ENCODE measurements at places on chromosomes 12 and 14. TPM values are rescaled to one million over a fixed set of nuclear protein-coding genes. Genes with fewer than 3 reads are reported as not detected.

DNA sequence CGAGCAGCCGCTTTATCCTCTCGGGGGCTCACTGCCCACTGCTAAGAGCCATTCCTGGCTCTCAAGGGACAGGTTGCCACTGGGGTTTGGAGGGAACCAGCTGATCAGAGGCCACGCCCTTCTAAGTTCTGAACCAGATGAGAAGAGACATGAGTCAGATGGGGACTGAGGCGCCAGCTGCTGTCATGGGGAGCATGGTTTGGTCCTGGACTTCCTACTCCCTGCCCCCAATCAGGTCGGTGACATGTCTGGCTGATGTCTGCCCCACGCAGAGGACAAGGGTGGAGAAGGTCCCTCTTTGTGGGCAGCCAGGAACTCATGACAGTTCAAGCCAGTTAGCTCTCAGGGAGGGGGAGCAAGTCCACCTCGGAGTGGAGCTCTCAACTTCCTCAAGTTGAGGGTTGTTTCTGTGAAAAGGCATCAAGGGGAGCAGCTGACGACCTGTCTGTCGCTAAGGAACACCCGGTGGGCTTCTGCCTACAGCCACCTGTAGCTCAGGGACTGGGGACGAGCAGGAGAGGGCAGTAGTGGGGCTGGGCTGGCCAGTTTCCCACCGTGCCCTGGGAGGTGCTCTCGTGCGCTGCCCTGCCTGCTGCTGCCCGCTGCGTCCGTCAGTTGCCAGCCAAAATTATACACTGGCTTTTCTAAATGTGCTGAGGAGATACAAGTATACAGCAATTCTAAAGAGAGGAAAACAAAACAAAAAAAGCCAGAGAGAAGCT lies 20.5 kb downstream of the PSMC1 start:
- H3K27ac ChIP-seq = no peak overlapping the region
- DNase-seq = peak; percentile 13
- H3K36me3 ChIP-seq = peaks cover 29% of the 10 kb centered on the region
- no peaks in the 10 kb centered on the region for H3K27me3 ChIP-seq

MMP19 gene
- 8.6 TPM for total RNA-seq

- H3K27ac ChIP-seq = no peak overlapping the region
- H3K4me1 ChIP-seq = no peaks in the 10 kb centered on the region
- H3K4me3 ChIP-seq = no peak overlapping the region
- H3K27me3 ChIP-seq = no peaks in the 10 kb centered on the region
Measured at GRCh38 chr12:109435428-109436187, 41.5 kb downstream of the KCTD10 start.

- H3K4me1 ChIP-seq = no peaks in the 10 kb centered on the region
- no peak overlapping the region for H3K4me3 ChIP-seq
- DNase-seq = no peak
- H3K27ac ChIP-seq = no peak overlapping the region
Measured at GRCh38 chr12:83150465-83151189, 463.9 kb downstream of the TMTC2 start.

GRCh38 chr14:59871166-59871495 lies 555 bp upstream of the RTN1 start:
- DNase-seq = no peak
- peaks cover 24% of the 10 kb centered on the region for H3K27me3 ChIP-seq
- peak overlapping the region; percentile 69 for H3K4me3 ChIP-seq

NOVA1 gene
- total RNA-seq = 0.90 TPM

DEPDC4 gene
- total RNA-seq = 0.72 TPM

FOXN4 gene
- not detected for total RNA-seq

GRCh38 chr12:87425942-87426554 lies 603.2 kb downstream of the C12orf50 start:
- peak; percentile 17 for DNase-seq
- H3K27me3 ChIP-seq = no peaks in the 10 kb centered on the region
- no peak overlapping the region for H3K4me3 ChIP-seq
- H3K36me3 ChIP-seq = no peaks in the 10 kb centered on the region
- no peak overlapping the region for H3K27ac ChIP-seq

SLCO1A2 gene
- total RNA-seq = not detected

COX6A1 gene
- total RNA-seq = 396 TPM

TAS2R20 gene
- total RNA-seq = 3.9 TPM

DNA sequence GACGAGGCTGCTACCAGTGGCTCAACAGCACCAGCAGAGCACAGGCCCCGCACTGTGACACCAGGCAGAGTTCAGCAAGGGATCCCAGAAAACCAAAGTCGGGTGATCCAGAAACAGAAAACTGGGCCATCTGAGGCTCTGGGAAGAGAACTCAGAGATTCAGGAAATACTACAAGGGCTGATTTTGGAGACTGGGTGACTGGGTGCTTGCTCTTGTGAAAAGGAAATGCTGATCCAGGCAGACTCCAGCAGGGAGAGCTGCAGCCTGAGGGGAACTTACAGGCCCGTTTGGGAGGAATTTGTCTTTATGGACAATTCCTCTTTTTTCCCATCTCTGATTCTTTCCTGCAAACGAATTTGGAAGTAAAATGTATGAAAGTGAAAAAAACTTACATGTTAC lies 28.2 kb downstream of the FOXN3 start:
- H3K27ac ChIP-seq = no peak overlapping the region
- H3K27me3 ChIP-seq = no peaks in the 10 kb centered on the region
- peak; percentile 43 for DNase-seq
- peaks cover 5% of the 10 kb centered on the region for H3K4me1 ChIP-seq
- H3K36me3 ChIP-seq = peaks cover 2% of the 10 kb centered on the region

DNA sequence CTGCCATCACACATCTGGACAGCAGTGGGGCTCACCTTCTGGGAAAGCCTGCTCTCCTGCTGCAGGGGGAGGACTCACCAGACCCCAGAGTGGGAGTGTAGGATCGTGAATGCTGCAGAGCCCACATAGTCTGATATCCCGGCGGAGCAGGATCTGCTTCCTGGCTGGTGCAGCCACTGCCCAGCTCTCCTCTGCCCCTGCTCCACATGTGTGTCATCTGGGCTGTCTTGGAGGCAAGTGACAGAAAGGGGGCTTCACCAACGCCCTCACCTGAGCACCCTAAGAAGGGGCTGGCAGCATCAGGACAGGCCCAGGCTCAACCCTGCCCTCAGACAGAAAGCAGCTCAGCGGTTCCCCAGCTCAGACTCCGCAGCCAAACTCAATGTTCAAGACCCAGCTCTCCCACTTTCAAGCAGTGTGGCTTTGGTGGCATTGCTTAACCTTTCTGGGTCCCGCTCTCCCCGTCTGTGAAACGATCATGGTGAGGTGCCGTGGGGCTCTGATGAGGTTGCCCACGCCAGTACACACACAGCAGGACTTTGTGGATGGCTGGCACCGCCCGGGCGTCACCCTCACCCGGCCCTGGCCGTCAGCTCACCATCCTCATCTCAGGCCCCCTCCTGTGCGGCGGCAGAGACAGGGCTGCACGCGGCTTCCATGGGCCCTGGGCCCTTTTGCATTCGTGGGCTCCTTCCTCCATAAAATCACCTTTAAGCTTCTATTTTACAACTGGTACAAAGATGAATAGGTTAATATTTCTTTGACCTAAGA lies 91.0 kb upstream of the SFSWAP start:
- H3K4me1 ChIP-seq = no peaks in the 10 kb centered on the region
- no peaks in the 10 kb centered on the region for H3K36me3 ChIP-seq
- no peak for DNase-seq
- H3K27me3 ChIP-seq = no peaks in the 10 kb centered on the region
- H3K4me3 ChIP-seq = no peak overlapping the region

GRCh38 chr14:63011623-63012022 lies 33.6 kb downstream of the KCNH5 start:
- DNase-seq = peak; percentile 6
- no peaks in the 10 kb centered on the region for H3K4me1 ChIP-seq
- H3K4me3 ChIP-seq = no peak overlapping the region
- H3K36me3 ChIP-seq = no peaks in the 10 kb centered on the region

DNA sequence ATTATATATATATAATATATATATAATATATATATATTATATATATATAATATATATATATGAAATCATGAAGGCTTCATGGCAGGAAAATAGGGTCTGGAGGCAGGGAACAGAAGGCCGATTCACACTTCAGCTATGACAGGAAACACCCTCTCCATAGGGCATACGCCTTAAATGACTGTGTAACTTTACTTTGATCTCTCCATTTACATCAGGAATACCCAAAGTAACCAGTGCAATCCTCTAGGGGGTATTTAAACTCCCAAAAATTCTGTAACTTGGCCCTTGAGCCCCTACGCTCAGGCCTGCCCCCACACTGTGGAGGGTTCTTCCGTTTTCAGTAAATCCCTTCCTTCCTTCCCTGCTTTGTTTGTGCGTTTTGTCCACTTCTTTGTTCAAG lies 40.4 kb upstream of the PPP2R5C start:
- H3K36me3 ChIP-seq = no peaks in the 10 kb centered on the region
- no peak overlapping the region for H3K4me3 ChIP-seq
- peaks cover 6% of the 10 kb centered on the region for H3K27me3 ChIP-seq
- DNase-seq = no peak
- H3K27ac ChIP-seq = no peak overlapping the region

CPSF6 gene
- 13.9 TPM for total RNA-seq

PTMS gene
- total RNA-seq = 17.2 TPM

CKAP4 gene
- total RNA-seq = 113 TPM

TPPP2 gene
- not detected for total RNA-seq

GRCh38 chr12:84183576-84183975 lies 729.0 kb downstream of the SLC6A15 start:
- no peak for DNase-seq
- H3K4me3 ChIP-seq = no peak overlapping the region
- H3K27ac ChIP-seq = no peak overlapping the region
- no peaks in the 10 kb centered on the region for H3K4me1 ChIP-seq

DNA sequence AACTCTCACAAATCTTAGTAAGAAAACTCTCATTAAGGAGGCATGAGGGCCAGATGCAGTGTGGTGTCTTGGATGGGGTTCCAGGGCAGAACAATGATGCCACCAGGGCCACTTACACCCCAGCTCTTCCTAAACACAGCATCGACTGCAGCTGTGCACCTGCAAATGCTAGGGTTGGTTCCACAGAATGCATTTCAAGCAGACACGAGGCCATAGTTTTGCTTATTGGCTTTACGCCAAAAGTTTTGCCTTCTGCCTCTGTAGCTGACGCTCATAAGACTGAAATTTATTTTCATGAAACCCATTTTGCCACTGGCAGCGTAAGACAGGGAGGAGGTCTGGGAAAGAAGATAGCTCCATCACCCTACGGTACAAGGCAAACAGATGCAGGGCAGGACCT lies 179.0 kb downstream of the RIMBP2 start:
- H3K27me3 ChIP-seq = no peaks in the 10 kb centered on the region
- no peaks in the 10 kb centered on the region for H3K4me1 ChIP-seq
- no peak overlapping the region for H3K27ac ChIP-seq

REP15 gene
- 2.5 TPM for total RNA-seq

- peaks cover 9% of the 10 kb centered on the region for H3K4me1 ChIP-seq
- no peak for DNase-seq
- H3K4me3 ChIP-seq = no peak overlapping the region
- H3K36me3 ChIP-seq = peaks cover 13% of the 10 kb centered on the region
- H3K27ac ChIP-seq = no peak overlapping the region
Measured at GRCh38 chr12:123529686-123530085, 3.8 kb downstream of the RILPL1 start.

P2RX2 gene
- not detected for total RNA-seq

- H3K4me1 ChIP-seq = no peaks in the 10 kb centered on the region
- peak; percentile 46 for DNase-seq
- H3K27me3 ChIP-seq = no peaks in the 10 kb centered on the region
- H3K27ac ChIP-seq = peak overlapping the region; percentile 37
- peak overlapping the region; percentile 48 for H3K4me3 ChIP-seq
Measured at GRCh38 chr14:54881235-54881760, 21.3 kb downstream of the GCH1 start.

- no peak overlapping the region for H3K27ac ChIP-seq
- H3K27me3 ChIP-seq = peaks cover 2% of the 10 kb centered on the region
- no peak overlapping the region for H3K4me3 ChIP-seq
- H3K4me1 ChIP-seq = peaks cover under 1% of the 10 kb centered on the region
- H3K36me3 ChIP-seq = no peaks in the 10 kb centered on the region
Measured at GRCh38 chr12:100567945-100568344, 5.5 kb upstream of the GAS2L3 start.

DNA sequence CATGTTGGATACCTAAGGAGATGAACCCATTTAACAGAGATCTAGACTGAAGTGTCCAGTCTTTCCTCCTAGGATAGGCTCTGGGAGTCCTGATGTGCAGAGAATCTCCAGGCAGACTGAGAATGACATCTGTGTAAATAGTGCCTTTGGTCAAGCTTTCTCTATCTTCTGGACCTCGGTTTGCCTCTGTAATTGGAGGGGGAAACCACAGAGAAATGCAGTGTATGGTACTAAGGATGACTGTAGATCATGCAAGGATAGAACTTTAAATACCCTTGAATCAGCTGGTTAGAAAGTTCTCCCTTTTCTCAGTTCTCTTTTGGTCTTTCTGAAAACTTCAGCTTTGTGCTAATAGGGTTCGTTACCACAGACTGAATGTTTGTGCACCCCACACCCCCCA lies 112.2 kb downstream of the PTPN11 start:
- no peaks in the 10 kb centered on the region for H3K27me3 ChIP-seq
- H3K4me3 ChIP-seq = no peak overlapping the region
- no peaks in the 10 kb centered on the region for H3K36me3 ChIP-seq
- H3K27ac ChIP-seq = no peak overlapping the region

MYF6 gene
- not detected for total RNA-seq

ABCD2 gene
- not detected for total RNA-seq

Data from IMR-90 (cell line).